Activated naive CD4-positive, alpha-beta T cell treated with anti-CD3 and anti-CD28 coated beads, Interleukin-2, amount 50 U/mL, for 16 hours (primary cell): ENCODE measurements at places on chromosomes 1 and 21.

GRCh38 chr1:88998716-88999115 lies 6.3 kb upstream of the KYAT3 start:
- no peak for DNase-seq

- DNase-seq = no peak
These were observed 298.8 kb downstream of the BRINP3 start for GRCh38 chr1:190178827-190179226.

DNA sequence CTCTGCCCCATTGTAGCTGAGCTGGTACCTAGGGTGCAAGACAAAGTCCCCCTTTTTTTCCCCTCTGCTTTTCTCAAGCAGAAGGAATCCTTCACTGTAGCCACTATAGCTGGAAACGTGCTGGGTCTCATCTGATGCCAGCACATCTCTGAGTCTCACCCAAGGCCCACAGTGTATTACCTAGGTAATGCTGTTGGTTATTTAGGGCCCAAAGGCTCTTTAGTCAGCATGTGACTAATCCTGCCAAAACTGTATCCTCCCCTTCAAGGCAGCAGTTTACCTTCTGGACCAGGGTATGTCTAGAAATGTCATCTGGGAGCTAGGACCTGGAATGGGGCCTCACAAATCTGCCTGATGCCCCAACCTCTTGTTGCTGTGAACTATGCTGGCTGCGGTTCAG lies 423.4 kb downstream of the NUF2 start:
- DNase-seq = no peak

GRCh38 chr1:213984387-213985208 lies 3.2 kb upstream of the PROX1 start:
- no peak for DNase-seq

GRCh38 chr1:51414811-51415210 lies 84.4 kb upstream of the TTC39A start:
- no peak for DNase-seq

DNA sequence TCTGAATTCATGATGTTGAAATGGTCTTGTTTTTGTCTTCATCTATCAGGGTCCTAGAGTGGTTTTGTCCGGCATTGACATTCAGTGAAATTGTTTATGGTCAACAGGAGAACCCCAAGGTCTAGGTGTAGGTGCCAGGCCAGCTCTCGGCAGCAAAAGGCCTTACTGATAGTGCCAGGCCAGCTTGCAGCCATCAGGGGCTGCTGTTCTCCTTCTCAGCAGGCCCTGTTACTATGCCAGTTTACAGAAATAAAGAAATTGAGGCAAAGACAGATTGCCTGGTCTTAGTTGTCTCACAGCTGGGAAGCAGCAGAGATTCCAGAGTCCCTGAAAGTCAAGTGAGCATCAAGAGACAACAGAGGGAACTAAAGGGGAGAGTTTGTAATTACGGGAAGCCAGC lies 12.0 kb downstream of the HMGB4 start:
- no peak for DNase-seq

GRCh38 chr1:159931101-159931794 lies 5.9 kb upstream of the TAGLN2 start:
- no peak for DNase-seq
